ENCODE measurements at places on chromosomes 2 and 18.

DNA sequence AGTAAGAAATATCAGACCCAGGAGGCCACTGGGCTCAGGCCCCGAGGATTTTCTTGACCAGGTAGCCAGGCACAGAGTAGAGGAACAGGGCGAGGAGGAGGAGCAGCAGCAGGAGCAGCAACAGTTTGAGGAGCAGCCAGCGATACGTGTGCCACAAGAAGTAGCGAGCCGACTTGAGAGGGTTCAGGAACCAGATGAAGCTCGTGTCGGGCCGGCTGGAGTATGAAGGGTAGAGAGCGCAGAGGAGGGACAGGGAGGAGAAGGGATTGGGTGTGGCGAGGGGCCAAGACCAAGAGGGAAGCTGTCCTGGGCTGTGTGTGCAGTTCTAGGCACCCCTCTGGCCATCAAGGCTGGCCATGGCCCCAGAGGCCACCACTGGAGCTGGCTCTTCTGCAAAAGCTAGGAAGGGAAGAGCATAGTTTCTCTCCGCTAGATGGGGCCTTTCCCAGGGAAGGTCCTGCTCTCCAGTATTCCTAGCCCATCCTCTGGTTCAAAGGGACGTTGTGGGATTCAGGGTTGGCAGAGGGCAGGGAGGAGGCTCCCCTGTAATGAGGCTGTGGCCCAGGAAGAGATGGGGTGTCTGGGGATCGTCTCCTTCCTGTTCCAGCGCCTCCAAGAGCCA, 17.8 kb downstream of the OTOF start:
- no peak for DNase-seq

GRCh38 chr2:144548532-144549191, 28.7 kb upstream of the ZEB2 start:
- DNase-seq: no peak

DNA sequence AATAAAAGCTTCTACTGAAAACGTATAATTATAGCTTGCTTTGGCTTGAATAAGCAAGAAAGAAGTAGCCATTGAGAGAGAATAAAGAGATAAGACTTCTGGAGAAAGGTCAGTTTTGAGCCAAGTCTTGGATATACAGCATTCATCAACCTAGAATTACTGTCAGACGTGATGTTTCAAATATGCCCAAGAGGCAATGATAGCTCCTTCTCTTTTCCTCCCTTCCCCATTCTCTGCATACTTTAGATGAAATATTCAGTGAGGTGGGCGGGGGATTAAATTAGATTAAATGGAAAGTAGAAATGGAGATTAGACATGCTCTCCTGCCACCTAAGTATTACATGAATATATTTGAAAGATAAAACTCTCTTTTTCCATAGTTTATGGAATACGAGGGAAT, 8.7 kb downstream of the ANTXR1 start:
- DNase-seq: no peak

DNA sequence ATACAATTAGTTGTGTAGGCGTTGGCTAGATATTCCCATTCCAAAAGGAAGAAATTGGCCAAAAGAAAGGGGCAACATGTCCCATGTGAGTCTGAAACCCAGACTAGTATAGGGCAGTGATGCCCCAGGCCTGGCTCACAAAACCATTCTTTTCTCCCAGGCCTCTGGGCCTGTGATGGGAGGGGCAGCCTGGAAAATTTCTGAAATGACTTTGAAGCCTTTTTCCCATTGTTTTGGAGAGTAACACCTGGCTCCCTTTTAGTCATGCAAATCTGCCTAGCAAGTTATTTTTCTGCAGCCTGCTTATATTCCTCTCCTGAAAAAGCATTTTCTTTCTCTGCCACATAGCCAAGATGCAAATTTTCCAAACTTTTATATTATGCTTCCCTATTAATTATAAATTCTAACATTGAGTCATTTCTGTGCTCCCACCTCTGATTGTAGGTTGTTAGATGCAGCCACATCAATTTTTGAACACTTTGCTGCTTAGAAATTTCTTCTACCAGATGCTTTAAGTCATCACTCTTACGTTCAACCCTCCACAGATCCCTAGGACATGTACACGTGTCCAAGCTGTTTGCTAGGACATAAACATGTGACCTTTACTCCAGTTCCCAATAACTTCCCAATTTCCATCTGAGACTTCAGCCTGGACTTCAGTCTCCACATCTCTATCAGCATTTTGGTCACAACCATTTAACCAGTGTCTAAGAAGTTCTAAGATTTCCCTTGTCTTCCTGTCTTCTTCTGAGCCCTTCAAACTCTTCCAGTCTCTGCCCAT, 76.1 kb upstream of the MC4R start:
- DNase-seq: no peak

GRCh38 chr2:45284621-45284995, 275.4 kb upstream of the SIX2 start:
- DNase-seq: no peak

DNA sequence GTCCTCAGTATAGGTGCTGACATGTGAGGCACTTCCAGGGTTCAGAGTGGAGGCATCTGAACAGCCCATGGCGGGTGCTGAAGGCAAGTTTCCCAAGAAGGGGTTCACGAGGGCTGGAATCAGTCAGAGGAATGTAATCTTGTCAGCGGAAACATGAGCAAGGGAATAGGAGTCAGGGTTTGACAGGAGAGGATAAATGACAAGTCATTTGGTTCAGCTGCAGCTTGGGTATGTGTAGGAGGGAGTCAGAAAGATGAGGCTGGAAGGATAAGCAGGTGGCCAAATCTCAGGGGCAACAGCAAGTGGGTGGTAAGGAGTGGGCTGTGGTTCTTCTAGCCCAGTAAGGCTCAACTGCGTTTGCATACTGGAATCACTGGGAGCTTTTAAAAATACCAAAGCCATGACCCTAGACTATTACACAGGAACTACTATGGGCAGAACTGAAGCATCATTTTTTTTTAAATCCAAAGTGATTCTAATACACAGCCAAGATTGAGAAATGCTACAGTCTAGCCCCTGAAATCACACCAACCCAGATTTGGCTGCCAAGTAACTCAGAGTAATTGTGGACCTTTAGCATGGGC, 41.8 kb upstream of the NAB1 start:
- no peak for DNase-seq

DNA sequence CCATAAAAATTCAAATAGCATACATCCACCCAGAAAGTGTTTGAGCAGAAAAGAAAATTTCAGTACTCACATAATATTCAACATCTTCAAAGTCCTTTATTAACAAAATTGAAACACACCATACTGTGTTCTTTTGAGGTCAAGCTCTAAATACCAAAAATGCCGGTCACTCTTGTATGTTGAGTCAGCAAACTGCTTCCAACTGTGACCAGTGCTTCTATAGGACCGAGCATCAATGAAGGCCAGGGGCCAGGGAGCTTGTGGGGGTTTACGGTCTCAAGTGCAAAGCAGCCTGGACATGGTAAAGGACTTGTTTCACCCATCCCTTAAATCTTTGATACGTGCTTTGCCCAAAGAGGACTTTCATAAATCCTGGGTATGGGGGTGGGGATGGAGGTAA, 112.7 kb upstream of the REV1 start:
- peak; percentile 41 for DNase-seq

GRCh38 chr2:66772618-66773017, 337.7 kb downstream of the MEIS1 start:
- DNase-seq: no peak

DNA sequence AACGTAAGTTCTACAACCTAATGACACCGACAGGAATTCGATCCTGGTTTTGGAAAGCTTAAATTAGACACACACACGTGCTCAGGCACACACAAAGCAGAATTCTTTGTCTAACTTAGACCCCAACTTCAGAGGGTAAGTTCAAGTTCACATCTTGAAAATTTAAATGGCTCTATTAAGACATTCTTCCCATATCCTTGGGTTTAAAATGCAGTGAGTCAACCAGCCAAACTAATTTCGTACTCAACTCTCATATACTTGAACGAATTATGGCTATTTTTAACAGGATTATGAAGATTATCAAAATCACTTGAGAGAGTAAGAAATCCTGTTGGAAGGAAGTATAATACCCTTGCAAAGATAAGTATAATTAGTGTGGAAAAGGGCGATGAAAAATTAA, 53.2 kb upstream of the ARL4C start:
- no peak for DNase-seq

- no peak for DNase-seq
These were observed 314.2 kb upstream of the MYT1L start for GRCh38 chr2:2645162-2645855.

DNA sequence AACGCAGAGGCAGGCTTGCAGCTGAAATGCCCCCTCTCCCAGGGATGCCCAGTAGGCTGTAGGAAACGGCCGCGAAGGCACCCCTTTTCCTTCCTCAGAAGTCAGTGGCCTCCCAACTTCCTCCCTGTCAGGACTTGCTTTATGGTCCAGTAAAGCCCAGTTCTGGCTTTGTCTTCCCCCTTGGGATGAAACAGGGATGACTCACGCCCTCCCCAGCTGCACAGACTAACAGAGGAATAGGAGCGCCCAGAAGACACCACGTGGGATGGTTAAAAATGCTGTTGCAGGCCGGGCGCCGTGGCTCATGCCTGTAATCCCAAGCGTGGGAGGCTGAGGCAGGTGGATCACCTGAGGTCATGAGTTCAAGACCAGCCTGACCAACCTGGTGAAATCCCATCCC, 6.9 kb downstream of the CREG2 start:
- no peak for DNase-seq

DNA sequence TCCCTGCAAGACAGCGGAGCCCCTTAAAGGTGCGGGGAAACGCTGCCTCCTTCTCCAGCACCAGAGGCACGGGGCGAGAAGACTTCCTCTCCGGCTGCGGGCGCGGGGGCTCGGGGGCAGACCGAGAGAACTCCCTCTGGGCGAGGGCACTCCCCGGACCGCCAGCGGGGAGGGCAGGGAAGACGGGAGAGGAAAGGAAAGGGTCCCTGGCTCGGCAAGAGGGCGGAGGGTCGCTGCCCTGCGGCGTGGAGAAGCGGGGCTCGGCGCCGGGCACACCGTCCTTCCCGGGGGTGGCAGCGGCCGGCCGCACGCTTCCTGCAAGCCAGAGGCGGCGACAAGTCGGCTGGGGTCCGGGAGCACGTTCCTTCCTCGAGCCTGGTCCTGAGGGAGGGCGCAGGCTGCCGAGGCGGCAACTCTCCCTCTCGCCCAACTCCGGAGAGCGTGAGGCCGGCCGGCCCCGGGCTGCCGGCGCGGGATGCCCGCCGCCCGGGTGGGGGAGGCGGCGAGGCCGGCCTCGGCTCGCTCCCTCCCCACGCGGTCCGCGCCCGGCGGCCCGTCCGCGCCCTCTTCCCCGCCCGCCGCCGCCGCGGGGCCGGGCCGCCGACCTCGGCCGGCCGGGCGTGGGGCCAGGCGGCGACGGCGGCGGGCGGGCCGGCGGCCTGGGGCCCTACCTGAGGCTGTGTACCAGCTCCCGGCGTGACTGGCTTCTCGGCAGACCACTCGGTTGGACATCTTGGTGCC, 1.1 kb downstream of the MEMO1 start:
- DNase-seq: no peak

- DNase-seq: no peak
These were observed 35.1 kb upstream of the CDC42EP3 start for GRCh38 chr2:37706334-37707183.

GRCh38 chr2:168087401-168087800, 160.0 kb downstream of the STK39 start:
- DNase-seq: no peak

DNA sequence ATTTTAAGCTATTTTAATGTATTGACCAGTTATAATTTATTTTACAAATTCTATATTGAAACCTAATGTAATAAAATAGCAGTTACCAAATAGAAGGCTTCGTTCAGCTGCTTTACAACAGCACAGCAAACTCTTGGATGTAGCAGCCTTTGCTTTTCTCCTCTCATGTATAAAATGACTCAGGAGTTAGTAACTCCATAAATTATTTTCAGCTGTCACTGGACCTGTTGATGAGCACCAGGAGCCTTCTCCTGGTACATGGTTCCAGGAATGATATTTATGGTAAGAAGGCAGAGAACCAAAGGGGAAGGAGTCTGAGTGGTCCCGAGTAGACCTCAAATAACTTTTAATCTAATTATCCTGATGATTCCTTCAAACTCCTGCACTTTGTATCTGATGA, 256.4 kb upstream of the NETO1 start:
- peak; percentile 29 for DNase-seq

DNA sequence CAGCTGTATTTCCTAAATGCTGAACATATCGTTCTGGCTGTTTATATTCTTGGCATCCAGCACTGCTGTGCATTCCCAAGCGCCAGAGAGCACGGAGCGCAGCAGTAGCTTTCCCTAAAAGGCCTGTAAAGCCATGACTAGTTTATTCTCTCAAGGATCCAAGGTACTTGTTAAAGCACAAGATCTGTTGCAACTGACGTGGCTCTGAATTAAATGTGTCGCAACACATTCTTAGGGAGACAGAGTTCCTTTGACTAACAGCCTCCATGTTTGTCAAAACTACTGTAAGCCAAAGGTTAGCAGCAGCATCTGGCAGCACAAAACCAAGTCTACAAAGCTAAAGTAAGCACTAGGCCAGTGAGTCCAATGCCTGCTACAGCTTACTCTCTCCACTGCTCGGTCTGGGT, 188.6 kb upstream of the FN1 start:
- peak; percentile 97 for DNase-seq

DNA sequence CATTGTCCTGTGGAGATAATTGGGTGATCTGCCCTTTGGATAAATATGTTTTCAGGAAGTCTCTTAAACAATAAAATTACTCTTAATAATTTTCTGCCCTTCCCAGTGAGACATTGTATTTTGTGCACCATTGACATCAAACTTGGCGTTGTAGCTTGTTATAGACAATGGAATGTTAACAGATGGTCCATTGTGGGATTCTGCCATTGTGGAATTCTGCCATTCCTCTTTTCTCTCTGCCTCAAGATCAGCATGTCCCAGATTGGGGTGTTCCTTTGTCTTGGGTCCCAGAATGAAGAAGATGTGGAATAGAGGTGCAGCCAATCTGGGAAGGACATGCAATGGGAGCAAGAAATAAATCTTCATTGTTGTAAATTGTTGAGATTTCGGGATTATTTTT, 15.1 kb upstream of the LDAH start:
- DNase-seq: no peak

DNA sequence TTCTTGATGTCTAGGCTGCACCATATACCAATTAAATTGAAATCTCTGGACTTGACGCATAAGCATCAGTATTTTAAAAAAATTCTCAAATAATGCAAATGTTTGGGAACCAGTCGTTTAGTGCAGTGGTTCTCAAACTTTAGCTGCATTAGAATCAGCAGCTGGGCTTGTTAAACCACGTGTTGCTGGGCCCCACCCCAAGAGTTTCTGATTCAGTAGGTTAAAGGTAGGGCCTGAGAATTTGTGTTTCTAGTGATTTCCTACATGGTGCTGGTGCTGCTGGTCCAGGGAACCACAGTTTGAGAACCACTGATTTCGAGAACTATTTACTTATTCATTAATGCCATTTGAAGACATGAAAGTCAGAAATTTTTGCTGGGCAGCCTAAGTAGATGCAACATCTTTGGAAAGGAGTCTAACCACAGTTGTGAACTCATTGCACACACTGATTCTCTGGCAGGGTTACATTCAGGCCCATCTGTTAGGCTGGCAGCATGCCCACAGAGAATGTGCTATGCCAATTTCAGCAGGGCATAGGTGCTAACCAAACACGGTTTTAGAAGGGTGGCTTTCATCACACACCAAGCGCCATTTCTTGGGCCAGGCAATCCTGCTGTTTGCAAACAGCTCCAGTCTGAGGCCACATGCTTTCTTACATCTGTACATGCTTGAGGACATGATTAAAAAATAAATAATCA, 26.4 kb upstream of the ATP5MC3 start:
- no peak for DNase-seq

All from fibroblast of skin of left quadriceps (primary cell).